ENCODE measurements at places on chromosomes 6 and 20.

DNA sequence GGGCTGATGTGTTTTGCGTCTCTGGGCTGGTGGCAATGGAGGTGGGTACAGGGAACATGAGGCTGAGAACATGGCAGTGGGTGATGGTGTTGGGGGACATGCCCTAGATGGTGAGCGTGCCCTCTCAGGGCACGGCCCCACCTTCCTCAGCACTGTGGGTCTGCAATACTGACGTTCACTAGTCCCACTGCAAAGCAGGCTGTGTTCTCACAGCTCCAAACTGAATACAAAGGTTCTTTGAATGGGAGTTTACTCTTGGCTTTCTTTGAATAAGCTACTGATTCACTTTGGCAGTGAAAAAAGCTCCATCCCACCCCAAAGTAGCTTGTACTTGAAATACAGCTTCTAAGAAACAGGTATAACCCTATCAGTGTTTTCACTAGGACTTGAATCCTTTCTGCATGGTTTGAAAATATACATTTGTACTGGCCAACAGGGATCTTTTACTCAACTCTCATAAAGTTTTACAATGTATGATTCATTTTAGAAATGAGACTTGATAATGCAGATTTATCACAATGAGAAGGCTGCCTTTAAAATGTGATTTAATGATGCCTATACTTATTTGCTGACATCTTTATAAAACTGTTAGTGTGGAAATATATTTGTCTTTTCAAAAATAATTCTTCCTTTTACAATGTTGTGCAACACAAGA, 400.7 kb downstream of the ZFAND3 start:
- DNase-seq: no peak

DNA sequence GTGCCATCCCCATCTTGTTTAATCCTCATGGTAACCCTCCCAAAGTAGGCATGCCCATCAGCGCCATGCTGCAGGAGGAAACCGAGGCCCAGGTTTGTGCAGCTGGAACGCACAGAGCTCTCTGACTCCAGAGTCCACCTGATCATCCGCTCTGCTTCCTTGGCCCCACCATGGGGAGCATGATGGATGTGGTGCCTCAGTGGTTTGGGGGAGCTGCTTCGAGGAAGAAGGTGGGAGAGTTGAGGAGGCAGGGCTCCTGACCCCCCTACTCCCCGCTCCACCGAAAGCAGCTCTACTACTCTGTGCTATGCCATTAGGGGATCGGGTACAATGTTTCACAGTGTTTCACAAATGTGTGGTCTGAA, 52.2 kb downstream of the TGM2 start:
- no peak for DNase-seq

DNA sequence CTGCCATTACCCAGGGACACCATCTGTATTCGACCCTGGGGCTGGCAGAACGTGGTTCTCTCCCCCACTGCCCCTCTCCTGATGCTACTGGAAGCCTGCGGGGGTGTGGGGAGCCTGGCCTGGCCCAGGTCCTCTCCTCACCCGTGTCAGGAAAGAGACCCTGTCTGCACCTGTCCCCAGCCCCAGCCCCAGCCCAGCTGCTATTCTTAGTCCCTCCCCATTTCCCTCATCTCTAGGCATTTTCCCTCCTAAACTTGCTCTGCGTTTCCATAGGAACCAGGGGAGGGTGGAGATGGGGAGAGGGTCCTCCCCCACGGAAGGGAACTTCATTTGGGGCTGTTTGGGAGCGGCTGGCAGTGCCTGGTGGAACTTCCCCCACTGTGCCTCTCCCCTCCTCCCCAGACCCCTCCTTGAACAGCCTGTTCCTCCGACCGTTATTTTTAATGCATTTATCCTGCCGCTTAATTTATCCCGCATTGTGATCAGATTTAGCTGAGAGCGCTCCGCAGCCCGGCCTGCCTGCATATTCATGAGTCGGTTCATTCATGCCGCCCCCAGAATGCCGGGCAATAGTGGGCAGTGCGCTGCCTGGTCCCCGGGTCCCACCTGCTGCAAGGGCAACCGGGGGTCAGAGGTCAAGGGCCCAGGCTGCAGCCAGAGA, 31.8 kb upstream of the DLGAP4 start:
- no peak for DNase-seq

GRCh38 chr6:102907181-102907580, 1513.7 kb downstream of the GRIK2 start:
- DNase-seq: no peak

DNA sequence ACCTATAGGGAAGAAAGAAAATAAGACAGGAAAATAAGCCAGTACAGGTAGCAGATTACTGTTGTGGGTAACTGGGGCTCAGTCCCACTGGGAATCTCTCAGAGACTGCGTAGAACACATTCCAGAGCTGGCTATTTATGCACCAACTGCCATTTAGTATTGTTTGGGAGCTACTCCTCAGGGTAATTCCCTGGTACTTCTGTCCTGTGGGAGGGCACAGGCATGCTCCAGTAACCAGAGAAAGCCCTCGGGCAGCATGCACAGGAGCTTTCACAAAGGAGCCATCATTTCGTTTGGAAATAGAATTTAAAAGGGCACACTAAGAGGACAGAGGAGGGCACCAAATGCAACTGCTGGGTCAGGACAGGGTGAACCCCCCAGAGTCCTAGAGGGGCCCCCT, 148.0 kb upstream of the LRFN2 start:
- DNase-seq: no peak

GRCh38 chr20:63464289-63464635, 8.2 kb downstream of the KCNQ2 start:
- no peak for DNase-seq

- no peak for DNase-seq
Measured at GRCh38 chr20:63709149-63709527, 1.3 kb downstream of the ZGPAT start.

- no peak for DNase-seq
Measured at GRCh38 chr6:33904747-33905065, 100.9 kb upstream of the MLN start.

- DNase-seq: no peak
Measured at GRCh38 chr20:35891375-35891774, 62.9 kb downstream of the SCAND1 start.

DNA sequence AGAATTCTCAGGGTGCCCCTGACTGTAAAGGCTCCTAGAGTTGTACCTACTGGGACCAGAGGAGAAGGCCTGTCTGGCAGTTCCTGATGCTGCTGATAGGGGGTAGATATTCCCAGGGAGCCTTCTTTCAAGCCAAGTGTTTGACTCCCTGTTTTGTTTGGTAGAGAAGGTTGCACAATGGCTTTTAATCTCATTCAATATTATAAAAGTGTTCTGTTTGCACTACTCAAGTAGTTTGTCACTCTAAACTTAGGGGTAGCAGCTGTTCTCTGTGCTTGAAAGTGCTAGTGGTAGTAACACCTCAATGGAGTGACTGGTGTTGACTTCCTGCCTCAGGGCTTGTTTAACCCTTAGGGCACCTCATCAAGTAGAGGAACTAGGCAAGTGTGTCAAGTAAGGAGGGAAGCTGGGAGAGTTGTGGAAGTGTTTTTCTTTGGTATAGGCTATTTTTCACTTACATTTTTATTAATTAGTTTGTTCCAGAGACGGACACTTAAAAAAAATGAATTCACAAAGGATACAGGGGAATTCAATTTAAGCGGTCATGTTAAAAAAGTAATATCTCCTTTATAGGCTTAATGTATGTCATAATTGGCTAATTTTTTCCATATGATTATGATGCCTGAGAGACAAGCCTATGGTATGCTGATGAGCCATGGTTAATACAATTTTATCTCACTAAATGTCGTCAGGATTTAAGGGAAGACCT, 38.1 kb downstream of the BICRAL start:
- DNase-seq: no peak

- no peak for DNase-seq
Measured at GRCh38 chr20:17971300-17972013, 2.6 kb downstream of the MGME1 start.

GRCh38 chr6:78530208-78530607, 337.1 kb upstream of the IRAK1BP1 start:
- no peak for DNase-seq

DNA sequence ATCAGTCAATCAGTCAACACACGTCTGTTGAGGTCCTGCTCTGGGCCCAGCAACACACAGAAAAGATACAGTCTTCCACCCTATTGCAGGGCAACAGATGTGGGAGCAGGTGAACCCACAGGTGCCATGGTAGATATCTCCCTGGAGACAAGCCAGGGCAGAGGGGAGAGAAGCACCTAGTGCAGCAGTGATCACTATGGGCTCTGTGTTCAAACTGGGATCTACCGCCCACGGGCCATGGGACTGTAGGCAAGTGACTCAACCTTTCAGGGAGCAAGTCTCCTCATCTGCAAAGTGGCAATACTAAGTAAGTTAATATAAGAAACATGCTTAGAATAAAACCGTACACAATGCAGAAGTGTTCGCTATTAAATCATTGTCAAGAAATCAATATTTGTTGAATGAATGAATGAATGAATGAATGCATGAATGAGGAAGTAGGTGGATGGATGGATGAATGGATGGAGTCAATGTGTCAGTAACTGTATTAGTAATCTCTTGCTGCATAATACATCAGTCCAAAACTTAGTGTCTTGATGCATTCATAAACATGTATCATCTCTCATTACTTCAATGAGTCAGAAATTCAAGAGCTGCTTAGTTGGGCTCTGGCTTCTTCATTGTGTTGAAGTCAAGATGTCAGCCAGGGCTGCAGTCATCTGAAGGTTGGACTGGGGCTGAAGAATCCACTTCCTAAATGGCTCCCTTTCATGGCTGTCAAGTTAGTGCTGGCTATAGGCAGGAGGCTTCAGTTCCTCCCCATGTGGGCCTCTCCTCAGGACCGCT, 31.9 kb upstream of the NFATC2 start:
- no peak for DNase-seq

DNA sequence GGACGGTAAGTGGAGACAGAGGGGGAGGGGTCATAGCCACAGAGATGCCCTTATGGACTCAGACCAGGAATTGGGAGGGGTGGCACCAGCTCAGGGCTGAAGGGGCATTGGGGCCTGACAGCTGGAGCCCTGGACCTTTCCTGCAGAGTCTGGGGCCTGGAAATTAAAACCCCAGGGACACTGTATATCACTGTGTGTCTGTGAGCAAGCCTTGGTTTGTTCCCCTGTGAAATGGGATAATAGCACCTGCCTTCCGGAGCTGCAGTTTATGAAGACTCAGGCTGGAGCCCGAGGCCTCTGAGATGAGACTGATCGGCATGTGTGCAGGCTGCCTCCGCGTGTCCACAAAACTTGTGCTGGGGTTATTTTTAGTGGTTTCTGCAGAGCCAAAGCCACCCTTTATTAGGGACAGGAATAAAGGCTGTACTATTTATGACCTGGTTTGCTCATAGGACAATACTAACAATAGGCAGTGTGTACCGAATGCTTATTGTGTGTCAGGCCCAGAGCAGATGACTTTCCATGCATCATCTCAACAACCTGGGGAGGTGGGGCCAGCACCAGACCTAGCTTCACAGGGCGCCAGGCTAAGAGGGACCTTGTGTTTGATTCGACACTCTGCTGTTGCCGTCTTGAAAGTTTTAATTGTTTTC, 22.6 kb downstream of the MYH7B start:
- DNase-seq: no peak

DNA sequence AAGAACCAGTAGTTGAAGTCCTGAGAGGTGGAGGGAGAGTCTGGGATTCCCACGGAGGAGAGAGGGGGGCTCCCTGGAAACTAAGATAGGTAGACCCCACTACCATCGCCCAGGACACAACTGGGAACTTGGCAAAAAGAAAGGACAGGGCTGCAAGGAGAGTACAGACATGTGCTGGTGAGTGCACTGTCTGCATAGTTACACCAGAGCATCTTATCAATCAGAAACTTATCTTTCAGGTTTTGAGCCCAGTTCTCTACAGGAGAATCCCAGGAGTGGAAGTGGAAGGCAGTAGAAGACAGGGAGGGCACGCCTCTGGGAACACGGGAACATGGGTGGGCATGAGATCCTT, 12.2 kb downstream of the NFKBIL1 start:
- no peak for DNase-seq

- no peak for DNase-seq
Measured at GRCh38 chr20:37319151-37319671, 26.7 kb upstream of the SRC start.

- no peak for DNase-seq
Measured at GRCh38 chr6:169208011-169208410, 45.6 kb downstream of the THBS2 start.

- DNase-seq: no peak
Measured at GRCh38 chr6:145428706-145429105, 306.6 kb downstream of the EPM2A start.

DNA sequence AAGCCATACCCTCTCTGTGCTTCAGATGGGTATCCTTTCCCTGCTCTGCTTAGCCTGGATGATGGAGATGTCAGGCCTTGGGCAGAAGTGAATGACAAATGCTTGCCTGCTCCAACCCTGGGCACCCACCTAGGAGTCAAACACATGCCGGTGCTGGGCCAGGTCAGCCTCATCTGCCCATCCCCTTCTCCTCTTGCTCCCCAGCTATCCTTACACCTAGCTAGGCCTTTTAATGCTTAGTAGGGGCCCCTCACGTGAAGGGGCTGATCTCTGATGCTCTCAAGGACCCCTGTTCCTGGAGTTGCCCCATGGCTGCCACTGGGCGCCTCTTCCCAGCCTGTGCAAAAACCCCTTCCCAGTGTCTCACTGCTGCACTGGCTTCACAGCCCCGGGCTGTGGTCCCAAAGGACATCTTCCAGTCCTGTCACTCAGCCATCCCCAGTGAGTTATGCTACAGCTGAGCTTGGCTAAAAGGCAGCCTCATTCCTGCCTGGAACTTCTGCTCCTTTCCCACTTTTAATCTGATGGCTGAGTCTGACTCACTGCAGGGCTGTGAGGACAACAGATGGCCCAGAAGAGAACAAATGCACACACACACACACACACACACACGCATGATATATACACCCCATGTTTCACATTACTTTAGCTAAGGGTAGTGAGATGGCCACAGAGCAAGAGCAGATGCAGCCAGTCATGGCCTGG, 12.8 kb upstream of the SDCBP2 start:
- DNase-seq: no peak

DNA sequence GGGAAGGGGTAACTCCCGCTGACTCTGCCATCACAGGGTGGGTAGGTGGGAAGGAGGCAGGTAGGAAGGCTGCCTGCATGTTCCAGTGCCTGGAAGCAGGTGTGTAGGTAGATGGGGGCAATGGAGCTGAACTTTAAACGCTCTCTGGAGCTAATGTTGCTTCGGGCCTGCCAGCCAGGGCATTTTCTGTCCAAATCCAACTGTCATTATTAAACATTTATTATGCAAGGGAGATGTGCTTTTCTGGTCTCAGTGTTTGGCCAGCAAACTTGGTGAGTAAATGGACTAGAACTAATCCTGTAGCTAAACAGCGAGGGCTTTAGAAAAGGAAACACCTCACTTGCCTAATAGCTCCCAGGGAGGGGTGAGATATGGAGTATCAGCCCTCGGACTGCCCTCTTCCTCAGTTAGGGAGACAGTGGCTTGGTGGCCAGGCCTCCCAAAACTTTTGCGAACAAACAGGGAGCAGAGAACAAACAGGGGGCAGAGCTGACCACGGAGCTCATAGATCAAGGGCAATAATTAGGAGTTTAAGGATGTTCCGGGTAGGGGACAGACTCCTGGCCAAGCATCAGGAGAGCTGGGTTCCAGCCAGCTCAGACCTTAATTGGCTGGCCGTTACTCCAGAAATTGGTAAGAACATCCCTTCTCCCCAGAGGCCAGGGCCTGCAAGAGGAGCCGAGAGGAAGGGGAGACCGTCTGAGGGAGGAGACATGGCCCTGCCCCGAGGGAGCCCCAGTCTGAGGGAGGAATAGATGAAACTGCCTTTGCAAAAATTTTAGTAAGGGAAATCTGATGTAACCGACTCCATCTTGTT, 131.1 kb downstream of the VEGFA start:
- DNase-seq: no peak

All from stimulated activated CD4-positive, alpha-beta T cell treated with anti-CD3 and anti-CD28 coated beads, Interleukin-12 subunit alpha, Interleukin-12 subunit beta, amount 100 ng/mL, for 24 hours (primary cell).